Ovary (tissue), 10 donors: ENCODE measurements at places on chromosomes 1 and 21.
A peak's percentile ranks its signal among the peaks of the same experiment; 100 is the strongest.

GRCh38 chr1:159076438-159077119 lies at the start of gene AIM2:
AIM2 (minus strand) TSS chr1:159076766; CDS start chr1:159073499, 3,267 bp downstream.
- no peak for DNase-seq

GRCh38 chr1:108012553-108012952 lies 47.6 kb upstream of the VAV3 start:
- no peak for DNase-seq

DNA sequence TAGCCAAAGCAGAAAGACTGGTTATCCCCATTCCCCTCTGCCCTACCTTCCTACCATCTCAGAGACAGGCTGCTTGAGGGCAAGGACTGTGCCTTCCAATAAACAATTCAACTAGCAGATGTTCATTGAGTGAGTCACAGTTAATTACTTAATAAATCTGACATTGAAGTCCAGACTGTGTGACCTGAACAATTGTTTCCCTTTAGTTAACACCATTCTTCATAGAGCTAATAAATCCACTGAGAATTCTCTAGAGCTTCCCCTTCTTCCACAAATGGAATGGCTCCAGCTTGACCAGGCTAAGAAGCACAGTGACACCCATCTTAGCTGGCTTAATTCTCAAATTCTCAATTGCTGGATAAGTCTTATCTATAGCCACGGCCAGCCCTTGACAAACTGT lies 61.9 kb upstream of the GJA5 start:
- DNase-seq: no peak

- no peak for DNase-seq
These were observed 58.9 kb upstream of the TLR5 start for GRCh38 chr1:223201967-223202366.

DNA sequence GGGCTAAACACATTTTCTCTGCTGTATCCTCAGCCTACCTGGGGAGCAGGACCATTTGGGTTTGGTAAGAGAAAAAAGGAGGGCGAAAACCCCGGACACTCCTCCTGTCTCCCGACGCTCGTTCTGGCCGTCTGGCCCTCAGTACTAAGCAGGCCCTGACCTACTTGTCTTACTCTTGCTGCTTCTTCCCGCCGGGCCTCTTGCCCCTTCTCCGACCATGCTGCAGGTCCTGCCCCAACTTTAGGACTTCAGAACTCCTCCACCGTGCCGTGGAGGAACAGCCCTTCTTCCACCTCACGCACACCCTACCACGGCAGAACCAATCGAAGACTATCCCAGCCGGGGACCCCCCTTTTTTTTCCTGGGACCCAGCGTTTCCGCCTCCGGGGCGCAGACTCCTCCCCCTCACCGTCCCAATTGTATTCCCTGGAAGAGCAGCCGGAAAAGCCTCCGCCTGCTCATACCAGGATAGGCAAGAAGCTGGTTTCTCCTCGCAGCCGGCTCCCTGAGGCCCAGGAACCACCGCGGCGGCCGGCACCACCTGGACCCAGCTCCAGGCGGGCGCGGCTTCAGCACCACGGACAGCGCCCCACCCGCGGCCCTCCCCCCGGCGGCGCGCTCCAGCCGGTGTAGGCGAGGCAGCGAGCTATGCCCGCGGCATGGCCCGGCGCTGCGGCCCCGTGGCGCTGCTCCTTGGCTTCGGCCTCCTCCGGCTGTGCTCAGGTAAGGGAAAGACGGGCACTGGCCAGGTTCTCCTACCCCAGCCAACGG lies at the start of gene CHRNB2:
TSS of gene CHRNB2 (plus strand) at position 393 of the 771 bp plus-strand sequence. CDS start at position 660, 267 bp downstream.
- DNase-seq: peak; percentile 77

- DNase-seq: no peak
These were observed 15.0 kb upstream of the FAM131C start for GRCh38 chr1:16088351-16088911.

- DNase-seq: no peak
These were observed 1807.8 kb downstream of the BRINP3 start for GRCh38 chr1:188669728-188670382.

- DNase-seq: no peak
These were observed 113.2 kb upstream of the CYYR1 start for GRCh38 chr21:26686278-26686677.

DNA sequence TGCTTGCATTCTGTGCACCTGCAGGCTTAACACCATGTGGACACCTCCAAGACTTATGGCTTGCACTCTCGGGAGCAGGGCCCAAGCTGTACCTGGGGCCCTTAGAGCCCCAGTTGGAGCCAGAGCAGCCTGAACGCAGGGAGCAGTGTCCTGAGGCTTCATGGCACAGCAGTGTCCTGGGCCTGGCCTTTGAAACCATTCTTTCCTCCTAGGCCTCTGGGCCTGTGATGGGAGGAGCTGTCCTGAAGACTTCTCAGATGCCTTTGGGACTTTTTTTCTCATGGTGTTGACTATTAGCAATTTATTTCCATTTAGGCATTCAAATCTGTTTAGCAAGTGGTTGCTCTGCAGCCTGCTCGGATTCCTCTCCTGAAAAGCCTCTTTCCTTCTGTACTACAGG lies 11.0 kb downstream of the RPTN start:
- no peak for DNase-seq

- no peak for DNase-seq
These were observed 99.0 kb upstream of the ADGRL4 start for GRCh38 chr1:79105500-79105899.

DNA sequence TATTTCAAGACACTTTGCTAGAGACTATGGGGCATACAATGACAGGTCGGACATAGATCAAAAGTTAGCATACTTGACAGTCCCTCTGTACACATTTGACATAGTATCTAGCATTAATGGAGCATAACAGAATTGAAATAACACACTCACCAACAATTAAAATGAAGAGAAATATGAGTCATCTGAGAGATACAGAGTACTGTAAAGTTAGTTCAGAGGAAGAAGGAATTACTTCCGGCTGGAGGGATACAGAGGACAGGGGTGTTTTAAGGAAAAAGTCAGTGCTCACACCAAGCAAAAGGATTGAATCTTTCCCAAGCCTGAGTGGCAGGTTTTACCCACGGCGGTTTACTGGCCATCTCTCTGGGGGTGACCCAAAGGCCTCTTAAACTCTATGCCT lies 2.4 kb downstream of the ZMYND12 start:
- no peak for DNase-seq

DNA sequence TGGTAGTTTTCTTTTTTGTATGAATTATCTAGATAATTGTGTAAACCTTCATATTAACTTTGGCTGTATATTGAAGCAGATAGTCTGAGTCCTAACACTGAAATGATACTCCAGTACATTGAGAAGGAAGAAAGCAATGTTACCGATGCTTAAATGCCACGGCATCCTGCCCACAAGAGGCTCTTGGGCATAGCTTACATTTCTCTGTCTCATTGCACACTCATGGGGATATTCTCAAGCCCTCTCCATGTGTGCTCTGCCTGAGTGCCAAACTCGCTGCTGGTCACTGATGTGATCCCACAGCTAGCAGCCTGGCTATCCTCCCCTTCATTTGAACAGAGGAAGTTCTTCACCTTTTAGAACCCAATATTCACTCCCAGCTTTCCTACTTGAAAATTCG lies 179.4 kb downstream of the TGFB2 start:
- no peak for DNase-seq

DNA sequence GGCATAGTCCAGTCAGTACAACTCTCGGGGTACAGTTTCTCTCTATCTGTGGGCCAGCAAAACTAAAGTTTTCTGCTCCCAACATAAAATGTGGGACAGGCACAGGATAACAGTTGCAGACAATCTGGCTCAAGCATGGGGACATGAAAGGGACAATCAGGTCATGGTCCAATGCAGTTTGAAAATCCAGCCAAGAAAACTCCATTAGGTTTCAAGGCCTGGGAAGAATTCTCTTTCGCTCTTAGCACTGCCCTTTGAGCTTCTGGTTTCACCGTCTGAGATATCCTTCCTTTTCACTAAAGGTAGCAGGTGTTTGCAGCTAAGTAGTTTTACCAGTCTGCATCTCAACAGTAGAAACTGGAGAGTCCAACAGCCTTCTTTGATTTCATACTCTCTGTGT lies 21.1 kb upstream of the IL22RA1 start:
- no peak for DNase-seq

DNA sequence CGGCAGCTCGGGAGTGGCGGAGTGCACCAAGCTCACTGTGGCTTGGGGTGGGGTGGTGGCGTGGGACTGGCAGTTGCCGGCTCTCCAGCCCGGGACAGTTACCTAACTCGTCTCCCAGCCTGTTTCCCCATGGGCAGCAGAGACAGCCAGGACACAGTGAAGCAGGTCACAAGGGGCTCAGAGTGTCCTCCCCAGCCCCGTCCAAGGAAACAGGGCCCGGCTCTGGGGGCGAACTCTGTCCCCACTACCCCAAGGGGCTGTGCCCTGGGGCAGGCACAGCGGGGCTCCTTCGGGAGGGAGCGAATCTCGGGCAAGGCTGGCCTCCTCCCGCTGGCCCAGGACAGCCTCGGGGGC lies 759 bp downstream of the GPR157 start:
- no peak for DNase-seq

DNA sequence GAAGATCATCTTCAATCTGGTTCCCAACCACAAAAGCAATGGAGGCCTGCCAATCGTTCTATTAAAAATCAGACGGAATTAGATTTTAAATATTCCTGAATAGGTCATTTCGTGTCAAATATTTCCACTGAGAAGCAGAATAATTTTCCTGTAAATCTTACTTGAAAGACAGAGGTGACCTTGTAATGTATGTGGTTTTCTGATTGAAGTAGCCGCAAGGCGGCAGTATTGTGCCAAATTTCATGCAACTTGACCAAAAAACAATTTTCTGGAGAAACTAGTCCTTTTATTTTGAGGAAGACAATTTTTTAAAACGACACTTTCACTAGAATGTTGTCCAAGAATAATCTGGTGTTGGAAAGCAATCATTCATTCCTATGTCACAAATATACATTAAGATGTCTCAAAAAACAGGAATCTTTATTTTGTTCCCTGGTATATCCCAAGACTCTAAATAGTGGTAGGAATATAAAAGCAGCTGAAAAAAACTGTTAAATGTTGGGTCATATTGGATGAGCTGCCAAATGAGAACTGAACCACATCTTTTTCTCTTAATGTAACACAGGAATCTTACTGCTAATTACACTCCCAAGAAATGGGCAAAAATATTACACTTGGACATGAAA lies 33.6 kb downstream of the SPAG17 start:
- DNase-seq: peak; percentile 25

- no peak for DNase-seq
These were observed 25.7 kb upstream of the PDE9A start for GRCh38 chr21:42627527-42628289.

GRCh38 chr1:47991673-47992072 lies 5.5 kb downstream of the TRABD2B start:
- DNase-seq: no peak

- no peak for DNase-seq
These were observed 88.7 kb upstream of the SIM2 start for GRCh38 chr21:36610201-36610600.

- no peak for DNase-seq
These were observed 5.0 kb downstream of the GCLM start for GRCh38 chr1:93904228-93904627.
